ENCODE measurements at places on chromosomes 1 and 21.

GRCh38 chr1:106554294-106554693 is 502.2 kb upstream of the PRMT6 start:
- DNase-seq, result no peak

GRCh38 chr1:239810061-239810481 is 281.6 kb upstream of the FMN2 start:
- DNase-seq, result no peak

GRCh38 chr1:201356236-201356635 is 21.2 kb downstream of the TNNT2 start:
- no peak for DNase-seq

DNA sequence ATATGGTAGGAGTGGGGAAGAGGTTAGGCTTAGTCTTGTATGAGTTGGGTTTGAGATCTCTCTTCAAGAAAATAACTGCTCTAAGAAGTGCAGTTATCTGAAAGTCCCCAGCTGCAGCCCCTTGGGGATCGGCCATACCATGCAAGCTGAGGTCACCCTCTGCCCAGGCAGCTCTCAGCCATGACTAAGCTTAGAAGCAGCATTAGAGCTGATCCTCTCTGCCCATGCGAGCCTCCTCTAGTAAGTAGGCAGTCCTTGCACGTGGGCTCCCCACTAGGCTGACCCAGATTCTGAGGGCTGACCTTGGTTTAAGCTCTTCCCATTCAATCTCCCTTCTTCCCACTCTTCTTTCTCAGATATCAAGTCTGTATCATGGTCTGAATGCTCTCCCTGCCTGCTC is 121.0 kb upstream of the UBE2U start:
- DNase-seq, result no peak

- no peak for DNase-seq
Observed at GRCh38 chr1:180310095-180310494, 80.0 kb downstream of the LHX4 start.
